ENCODE measurements at places on chromosomes 16 and 17. TPM values are rescaled to one million over a fixed set of nuclear protein-coding genes. Genes with fewer than 3 reads are reported as not detected.

The MEIOC gene
- total RNA-seq: 0.82 TPM

The HOXB1 gene
- not detected for total RNA-seq

The GPR179 gene
- total RNA-seq: 0.05 TPM

The FAHD1 gene
- 33.0 TPM for total RNA-seq

The MPG gene
- 84.4 TPM for total RNA-seq

The ABCA9 gene
- 0.02 TPM for total RNA-seq

The WNT9B gene
- not detected for total RNA-seq

The SEPTIN12 gene
- not detected for total RNA-seq

The MYADML2 gene
- total RNA-seq: not detected

The FBXW10 gene
- total RNA-seq: 0.20 TPM

The ADGRG3 gene
- total RNA-seq: 8.8 TPM

The GP1BA gene
- total RNA-seq: not detected

The GALK1 gene
- total RNA-seq: 21.6 TPM

The ANKRD40CL gene
- not detected for total RNA-seq

The SLC16A11 gene
- not detected for total RNA-seq

The C1QL1 gene
- 0.84 TPM for total RNA-seq

The ITGB4 gene
- 18.0 TPM for total RNA-seq

The C16orf89 gene
- total RNA-seq: not detected

The AKAP1 gene
- total RNA-seq: 22.0 TPM

The SHISA9 gene
- total RNA-seq: 0.12 TPM

The TMEM238L gene
- total RNA-seq: not detected

The TPSD1 gene
- not detected for total RNA-seq

The CSH2 gene
- not detected for total RNA-seq

The CCL7 gene
- total RNA-seq: not detected

The KCTD13 gene
- total RNA-seq: 20.1 TPM

The CCL2 gene
- total RNA-seq: not detected

Measured in NCI-H460 (cell line).